ENCODE measurements at places on chromosomes 1 and 21.

DNA sequence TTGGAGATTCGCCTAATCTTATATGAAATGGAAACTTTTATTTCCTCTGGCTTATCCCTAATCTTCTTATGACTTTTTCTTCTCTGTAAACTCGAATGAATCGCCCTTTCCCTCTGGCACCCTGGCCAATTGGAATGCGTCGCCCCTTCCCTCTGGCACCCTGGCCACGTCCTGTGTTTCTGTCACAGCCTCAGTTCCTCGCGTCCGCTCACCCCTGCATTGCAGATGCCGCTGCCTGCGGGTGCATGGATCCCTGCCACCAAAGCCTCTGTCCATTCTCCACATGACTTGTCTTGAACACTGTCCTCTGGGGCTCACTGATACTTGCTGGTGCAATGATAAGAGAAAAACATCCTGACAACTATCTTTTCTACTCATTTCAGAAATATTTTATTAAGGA is 104.6 kb downstream of the ADARB1 start:
- ATAC-seq = no peak

DNA sequence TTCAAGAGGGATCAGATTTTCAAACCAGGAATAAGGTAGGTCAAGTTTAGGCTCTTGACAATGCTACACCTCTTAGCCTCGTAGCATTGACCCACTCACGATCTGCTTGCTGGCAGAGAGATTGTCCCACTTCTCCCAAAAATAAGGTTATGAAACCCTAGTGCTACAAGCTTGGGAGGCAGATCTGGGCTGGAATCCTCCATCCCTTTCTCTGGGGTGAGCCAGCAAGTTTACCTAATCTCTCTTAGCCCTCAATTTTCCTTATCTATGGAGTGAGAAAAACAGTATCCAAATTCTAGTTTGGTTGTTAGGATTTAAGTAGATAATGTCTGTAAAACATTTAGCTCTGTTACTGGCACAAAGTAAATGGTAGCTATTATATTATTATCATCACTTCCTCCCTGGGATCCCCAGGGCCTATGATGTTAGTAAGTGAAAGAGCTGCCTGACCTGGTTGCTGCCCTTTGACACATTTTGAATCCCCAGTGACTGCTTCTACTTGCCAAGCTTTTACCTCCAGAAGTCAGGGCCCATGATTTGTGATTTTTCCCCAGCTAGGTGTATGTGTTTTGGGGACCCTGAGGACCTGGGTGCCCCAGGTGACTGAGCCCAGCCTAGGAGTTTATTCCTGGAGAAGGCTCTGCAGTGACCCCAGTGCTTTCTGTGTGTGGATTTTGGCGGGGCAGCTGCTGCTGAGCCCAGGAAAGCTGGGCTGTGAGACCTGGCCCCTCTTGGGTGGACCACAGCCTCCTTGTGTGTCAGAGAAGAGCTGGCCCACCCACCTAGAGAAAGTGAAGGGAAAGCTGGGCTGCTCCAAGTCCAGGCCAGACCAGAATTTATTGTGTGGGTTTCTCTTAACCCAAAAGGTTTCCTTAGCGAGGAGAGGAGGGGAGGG is 48.2 kb upstream of the VANGL1 start:
- no peak for ATAC-seq

- no peak for ATAC-seq
Observed at GRCh38 chr1:8665833-8666232, 151.6 kb downstream of the RERE start.

- ATAC-seq = peak; percentile 1
Observed at GRCh38 chr1:154998818-154999570, 3.6 kb upstream of the ZBTB7B start.

- no peak for ATAC-seq
Observed at GRCh38 chr1:170262276-170262939, 116.6 kb downstream of the NTMT2 start.

DNA sequence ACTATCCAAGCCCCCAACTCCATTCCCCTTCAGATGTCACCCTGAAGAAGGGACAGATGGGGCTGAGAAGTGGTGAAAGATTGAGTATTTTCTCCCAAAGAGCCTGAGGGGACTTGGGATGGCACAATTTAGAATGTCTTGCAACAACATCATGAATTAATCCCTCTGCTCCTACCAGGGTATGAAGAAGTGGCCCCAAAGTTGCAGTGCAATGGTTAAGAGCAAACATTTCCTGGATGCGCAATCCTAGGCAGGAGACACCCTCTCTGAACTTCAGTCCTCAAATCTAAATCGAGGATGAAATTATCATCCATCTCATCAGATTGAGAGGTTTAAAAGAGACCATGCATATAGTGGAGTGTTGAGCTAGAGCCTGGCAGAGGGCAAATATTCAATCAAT is 28.6 kb upstream of the CITED4 start:
- no peak for ATAC-seq

DNA sequence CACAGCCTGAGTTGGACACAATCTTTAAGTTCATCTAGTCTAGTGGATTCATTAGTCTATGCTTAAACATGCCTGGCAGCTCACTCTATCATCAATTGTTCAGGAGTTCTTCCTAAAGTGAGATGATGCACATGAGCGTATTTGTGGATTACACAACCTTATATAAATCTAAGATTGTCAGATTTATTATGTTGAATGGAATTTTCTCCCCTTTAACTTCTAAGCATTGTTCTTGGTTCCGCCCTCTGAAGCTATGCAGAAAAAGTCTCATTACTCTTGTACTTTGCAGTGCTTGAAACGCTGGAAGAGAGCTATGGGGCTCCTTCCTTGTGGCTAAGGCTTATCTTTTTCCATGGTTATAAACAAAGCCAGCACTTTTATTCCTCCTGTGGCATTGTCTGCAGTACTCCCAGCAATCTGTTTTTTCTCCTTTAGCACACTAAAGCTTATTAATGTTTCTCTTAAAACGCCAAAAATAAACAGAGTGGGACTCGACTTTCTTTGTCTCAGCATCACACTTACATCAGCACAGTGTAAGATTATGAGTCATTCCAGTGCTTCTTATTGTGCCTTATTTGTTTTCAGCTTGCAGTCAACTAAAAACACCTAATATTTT is 316.8 kb upstream of the CAMK1G start:
- no peak for ATAC-seq

DNA sequence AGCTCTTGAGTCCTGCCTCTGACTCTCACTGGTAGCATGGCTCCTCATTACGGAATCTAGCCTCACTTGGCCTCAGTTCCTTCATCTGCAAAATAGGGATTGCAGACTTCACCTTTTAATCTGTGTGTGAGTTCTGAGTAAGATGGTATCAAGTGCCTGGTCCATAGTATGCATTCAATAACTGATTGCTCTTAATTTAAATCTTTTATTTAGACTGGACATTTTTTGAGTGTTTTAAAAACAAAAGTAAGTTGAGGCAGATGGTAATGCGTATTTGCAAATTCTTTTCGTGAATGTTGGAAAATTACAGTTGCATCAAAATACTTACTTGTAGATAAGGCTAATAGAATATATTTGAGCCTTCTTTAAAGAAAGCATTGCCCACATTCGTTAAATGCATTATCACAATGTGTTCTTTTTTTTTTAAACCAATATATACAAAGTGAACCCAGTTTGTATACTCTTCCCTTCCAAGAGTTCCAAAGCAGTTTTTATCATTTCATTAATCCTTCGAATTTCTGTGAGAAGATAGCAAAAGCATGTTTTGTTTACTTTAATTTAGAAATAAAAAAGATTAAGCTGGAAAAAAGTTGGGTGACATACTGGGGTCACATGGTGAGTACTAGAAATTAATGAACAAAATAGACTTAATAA is 8.1 kb downstream of the DNM3 start:
- ATAC-seq = no peak

DNA sequence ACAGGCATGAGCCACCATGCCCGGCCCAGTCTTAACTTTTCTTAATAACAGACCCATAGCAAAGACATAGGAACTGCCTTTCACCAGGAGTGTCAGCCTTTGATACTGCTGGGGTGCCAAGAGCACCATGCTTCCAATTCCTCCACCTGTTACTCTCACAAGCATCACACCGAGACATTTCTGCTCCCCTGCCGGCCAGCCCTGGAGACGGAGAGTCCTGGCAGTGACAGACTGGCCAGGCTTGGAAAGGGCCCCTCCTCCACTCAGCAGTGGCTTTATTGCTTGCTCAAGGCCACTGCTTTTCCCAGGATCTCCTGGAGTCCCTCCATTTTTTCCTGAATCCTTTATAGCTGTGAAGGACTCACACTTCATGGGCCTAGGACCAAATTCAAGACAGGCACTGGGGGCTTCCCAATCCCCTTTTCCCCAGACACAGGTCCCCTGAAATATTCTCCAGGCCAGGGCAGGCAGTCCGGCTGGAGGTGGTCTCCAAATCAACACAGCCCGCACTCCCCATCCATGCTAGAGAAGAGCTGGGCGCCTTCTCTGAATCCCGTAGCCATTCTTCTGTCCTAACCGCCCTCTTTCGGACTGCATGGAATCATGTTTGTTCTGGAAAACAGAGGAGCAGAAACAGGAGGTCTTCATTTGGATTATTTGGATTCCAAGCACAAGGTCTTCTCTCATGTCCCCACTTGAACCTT is 25.5 kb upstream of the PTPRF start:
- ATAC-seq = no peak

DNA sequence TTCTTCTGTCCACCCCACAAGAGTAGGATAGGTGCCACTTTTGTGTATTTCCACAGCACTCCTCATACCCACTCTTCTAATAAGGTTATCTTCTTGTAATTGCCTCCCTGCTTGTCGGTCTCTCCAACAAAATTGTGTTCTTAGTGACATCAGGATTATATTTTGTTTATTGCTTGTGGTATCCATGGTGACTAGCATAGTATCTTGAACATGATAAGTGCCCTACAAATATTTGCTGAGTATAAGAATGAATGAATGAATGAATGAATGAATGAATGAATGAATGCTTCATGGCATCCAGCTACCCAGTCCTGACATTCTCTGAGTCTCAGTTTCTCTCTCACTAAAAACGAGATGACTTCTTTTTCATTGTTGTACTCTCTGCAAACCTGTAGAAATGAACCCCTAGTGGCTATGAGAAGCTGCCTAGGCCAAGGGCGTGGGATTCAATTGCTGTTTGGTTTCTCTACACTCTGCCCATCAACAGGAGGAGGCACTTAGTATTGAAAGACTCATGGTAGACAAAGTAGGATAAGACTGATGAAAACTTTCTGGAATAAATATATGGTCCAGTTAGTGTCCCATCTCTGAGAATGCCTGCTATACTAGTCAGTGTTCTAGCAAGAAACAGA is 121.0 kb downstream of the TMEM53 start:
- ATAC-seq = no peak

- no peak for ATAC-seq
Observed at GRCh38 chr1:205088341-205088740, 4.1 kb upstream of the TMEM81 start.

GRCh38 chr1:43666608-43667007 is 16.7 kb downstream of the KDM4A start:
- ATAC-seq = no peak

- peak; percentile 97 for ATAC-seq
Observed at GRCh38 chr1:118136187-118136941, 48.7 kb downstream of the SPAG17 start.

GRCh38 chr21:33544451-33545195 is 1.8 kb downstream of the SON start:
- ATAC-seq = no peak

DNA sequence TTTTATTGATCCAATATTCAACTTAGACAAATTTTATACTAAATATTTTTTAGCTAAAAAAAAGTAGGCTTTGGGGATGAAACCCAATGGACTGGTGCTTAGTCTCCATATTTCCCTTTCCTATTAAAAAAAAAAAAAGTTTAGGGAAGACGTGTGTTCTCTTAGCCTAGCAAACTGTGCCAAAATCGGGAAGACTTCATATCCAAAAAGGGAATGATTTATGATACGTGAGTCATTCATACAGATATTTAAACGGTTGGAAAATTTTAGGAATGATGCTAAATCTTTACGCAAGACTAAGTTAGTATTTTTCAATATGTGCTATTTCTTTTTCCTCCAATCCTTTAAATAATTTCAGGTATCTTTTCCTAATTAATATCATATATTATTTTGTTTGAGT is 50.7 kb downstream of the SPATA17 start:
- no peak for ATAC-seq

- ATAC-seq = no peak
Observed at GRCh38 chr1:43269627-43270375, at the start of gene TMEM125. Gene TMEM125, plus strand, starts transcription at chr1:43269983. Its CDS starts 2,740 bp downstream, at chr1:43272723.

DNA sequence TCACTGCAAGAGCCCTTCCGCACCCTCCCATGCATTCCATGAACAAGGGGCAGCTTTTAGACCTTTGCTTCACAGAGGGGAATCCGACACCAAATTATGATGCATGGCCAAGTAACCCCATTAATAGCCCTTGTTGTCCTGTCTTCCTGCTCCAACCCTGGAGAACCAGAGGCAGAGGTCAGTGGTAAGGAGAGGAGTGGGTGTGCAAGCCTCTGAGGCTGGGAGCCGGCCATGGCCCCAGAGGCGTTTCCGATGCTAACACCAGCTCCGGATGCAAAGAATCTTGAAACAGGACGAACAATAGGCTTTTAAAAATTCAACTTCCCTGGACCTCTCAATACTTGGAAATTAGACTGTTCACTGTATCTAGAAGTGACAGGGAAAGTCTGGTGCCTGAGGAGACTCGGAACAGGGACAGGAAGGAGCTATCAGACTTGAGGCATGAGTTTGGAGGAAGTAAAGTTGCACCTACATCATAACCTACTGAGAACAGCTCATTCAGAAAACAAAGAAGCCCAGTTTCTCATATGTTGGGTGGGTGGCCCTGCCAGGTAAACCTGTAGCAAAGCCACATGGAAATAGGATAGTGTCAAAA is 101.2 kb upstream of the ERG start:
- ATAC-seq = no peak

DNA sequence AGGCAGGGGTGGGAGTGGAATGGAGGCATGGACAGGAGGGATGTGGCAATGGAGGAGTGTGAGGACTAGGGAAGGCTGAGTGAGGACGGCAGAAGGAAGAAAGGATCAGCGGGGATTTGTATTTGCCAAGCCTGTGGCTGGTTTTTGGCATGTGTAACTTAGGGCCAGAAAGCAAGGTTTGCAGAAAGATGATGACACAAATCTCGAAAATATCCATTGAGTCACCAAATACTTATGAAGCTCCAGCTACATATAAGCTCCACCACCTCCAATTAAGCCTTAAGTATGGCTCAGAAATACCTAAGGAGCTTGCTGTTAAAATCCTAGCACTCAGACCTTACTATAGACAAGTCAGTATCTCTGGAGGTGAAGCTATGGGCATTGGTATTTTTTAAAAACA is 90.1 kb downstream of the OMA1 start:
- no peak for ATAC-seq

DNA sequence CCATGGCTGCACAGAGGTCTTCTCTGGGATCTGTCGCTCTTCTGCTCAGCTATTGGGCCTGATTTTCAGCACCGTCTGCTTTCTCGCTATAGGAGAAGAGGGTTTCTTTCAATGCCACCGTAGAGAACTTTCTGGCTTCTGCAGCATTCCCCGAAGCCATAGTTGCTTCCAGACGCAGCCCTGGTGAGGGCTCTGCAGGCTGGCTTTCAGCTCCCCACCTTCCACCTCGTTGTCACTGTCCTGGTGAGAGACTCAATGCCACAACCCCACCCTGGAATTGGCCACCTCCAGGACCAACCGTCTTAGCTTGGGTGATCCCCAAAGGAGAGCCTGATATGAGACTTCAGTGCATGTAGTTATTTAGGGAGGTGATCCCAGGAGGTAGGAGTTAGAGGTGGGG is 12.0 kb upstream of the PRKCZ start:
- no peak for ATAC-seq
